Endothelial cell of umbilical vein (primary cell): ENCODE measurements at places on chromosomes 11 and 22.

- DNase-seq: no peak
Observed at GRCh38 chr11:112548641-112549040, 288.0 kb upstream of the PLET1 start.

- DNase-seq: peak; percentile 72
Observed at GRCh38 chr11:132064987-132065620, 694.7 kb downstream of the NTM start.

DNA sequence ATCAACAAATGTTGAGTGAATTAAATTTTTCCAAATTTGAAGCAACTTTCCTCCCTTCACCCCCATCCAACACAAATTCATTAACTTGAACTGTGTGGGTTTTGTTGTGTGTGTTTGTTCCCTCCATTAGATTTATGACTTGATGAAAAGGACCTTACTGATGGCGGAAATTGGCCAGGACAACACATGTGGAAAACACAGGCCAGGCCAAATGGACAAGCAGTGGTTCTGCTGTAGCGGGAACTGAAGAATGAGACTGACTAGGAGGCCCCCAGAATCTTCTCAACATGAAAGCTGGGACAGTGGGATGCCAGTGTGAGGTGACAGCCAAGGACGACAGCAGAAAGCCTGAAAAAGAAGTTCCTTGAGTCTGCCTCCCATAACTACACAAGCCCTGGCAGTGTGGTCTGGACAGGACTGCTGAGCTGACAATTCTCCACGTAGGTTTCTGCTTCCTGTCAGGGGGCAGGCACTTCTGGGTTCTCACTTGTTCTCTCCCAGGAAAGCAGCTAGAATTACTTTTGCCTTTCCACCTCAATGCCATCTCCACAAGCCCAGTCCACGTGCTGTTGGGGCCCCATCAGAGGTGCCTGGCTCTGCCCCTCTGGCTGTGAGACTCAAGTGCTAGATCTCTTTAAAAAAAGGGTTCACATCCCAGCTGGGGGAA, 94.3 kb downstream of the ETS1 start:
- DNase-seq: no peak

- DNase-seq: peak; percentile 26
Observed at GRCh38 chr11:111694851-111695250, 71.3 kb downstream of the PPP2R1B start.

DNA sequence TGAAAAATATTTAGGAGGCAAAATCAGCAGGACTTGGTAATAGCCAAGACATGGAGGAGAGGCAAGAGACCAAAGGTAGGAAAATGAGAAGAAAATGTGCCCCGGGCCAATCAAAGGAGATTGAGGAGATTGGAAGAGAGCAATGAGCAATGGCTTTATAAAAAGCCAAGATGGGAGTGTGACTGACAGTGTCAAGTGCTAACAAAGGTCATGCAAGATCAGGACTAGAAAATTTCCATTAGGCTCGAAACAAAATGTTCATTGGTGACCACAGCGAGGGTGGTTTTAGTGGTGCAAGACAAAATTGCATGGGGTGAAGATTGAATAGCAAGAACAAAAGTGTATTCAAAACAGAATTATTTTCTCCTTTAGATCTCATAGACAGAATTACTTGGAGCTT, 45.2 kb upstream of the TBCEL start:
- DNase-seq: no peak

DNA sequence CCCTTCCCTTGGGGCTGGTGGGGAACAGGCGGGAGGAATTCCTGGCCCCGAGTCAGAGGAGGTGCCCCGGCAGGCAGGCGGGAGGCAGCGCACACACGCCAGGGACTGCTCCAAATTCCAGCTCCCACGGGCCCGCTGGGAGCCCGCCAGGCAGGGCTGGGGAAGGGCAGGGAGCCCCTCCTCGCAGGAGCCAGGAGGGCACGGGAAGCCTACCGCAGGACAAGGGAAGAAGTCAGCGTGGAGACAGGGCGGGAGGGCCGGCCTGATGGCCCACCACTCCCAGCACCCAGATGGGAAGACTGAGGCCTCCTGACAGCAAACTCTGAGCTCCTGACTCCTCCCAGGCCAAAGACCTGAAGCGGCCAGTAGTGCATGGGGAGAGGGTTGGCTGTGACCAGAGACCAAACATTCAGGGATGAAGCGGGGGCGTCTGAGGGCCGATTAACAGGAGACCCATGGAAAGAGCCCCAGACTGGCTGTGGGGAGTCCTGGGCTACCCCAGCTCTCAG, 22.4 kb downstream of the RPL3 start:
- no peak for DNase-seq

GRCh38 chr22:50072167-50072555, 13.1 kb downstream of the MLC1 start:
- no peak for DNase-seq

GRCh38 chr11:2518983-2519340, 74.2 kb downstream of the KCNQ1 start:
- no peak for DNase-seq

- no peak for DNase-seq
Observed at GRCh38 chr22:38348751-38349496, 31.7 kb upstream of the CSNK1E start.
